Breast epithelium (tissue), 4 donors: ENCODE measurements at places on chromosomes 7 and 10.
A peak's percentile ranks its signal among the peaks of the same experiment; 100 is the strongest.

- DNase-seq, result no peak
Measured at GRCh38 chr7:127393368-127394058, 1.0 kb upstream of the ZNF800 start.

DNA sequence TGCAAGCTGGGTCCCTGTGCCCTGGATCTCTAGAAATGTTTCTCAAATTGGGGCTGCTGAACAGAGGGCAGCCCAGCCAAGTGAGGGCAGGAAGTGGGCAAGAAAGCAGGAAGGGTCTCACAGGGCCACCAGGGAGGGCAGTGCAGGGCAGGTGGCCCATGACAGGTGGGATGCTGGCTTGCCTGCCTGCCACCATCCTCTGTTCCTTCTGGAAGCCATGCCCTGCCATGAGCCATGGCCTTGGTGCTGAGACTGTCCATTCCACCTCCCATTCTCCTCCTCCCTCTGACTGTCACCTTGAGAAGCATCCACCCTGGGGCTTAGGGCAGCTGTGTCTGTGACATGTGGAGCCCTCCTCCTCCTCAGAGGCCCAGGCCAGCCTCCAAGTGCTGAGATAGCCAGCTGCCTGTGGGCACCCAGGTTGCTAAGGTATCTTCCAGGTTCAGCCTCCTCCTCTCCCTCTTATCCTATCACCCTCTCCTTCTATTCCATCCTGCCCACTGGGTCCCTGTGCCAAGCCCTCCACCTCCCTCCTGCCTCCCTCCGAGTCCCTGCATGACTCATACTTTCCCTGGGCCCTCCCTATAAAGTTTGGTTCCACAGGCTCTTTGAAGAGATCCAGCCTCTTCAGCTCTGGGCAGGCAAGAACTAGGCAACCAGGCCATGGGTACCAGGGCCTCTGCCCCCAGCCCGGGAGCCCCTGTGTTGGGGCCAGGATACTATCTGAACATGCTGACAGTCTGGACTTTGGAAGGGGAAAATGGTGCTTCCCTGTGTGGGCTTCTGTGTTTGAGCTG is 1.3 kb downstream of the VSIR start:
- no peak for DNase-seq

DNA sequence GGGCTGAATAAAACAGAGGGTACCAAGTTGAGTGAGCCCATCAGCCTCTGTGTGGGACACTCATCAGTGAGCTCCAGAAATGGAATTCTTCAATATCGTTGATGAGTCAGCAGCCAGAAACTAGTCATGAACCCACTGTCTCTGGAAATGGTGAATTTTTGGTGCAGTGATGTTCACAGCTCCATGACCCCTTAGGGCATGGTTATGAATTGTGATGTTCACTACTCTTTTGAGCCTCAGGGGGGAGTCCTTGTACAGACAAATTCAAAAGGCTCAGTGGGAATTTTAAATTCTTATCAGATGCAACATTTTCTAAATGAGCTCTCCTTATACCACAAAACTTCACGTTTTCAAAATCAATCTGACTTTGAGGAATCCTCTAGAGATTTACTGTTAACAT is 335.7 kb downstream of the PHTF2 start:
- DNase-seq, result no peak

- no peak for DNase-seq
Measured at GRCh38 chr7:77288676-77289320, 89.2 kb upstream of the FGL2 start.

DNA sequence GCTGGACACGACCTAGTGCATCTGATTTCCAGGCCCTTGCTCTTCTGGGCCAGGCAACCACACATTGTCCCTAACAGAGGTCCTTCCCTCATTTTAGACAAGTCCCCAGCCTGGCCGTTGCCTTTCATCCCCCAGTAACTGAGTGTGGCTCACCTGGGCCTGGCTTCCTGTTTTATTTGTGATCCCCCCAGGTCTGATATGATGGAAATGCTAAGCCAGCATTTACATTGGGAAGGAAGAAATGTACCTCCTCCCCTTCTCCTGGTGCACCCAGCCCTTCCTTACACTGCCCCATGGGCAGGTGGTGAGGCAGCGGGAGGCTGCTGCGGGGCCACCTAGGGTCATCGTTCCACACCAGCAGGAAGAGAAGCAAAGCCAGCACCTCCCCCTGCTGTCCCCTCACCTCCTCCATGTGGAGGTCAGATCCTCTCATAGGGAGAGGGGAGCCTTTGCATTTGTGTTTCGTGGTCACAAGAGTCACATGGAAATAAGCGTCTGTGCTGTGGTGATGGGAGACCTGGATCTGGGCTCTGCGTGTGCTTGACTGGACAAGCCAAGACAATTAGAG is 108.8 kb downstream of the GLRX3 start:
- DNase-seq, result no peak

DNA sequence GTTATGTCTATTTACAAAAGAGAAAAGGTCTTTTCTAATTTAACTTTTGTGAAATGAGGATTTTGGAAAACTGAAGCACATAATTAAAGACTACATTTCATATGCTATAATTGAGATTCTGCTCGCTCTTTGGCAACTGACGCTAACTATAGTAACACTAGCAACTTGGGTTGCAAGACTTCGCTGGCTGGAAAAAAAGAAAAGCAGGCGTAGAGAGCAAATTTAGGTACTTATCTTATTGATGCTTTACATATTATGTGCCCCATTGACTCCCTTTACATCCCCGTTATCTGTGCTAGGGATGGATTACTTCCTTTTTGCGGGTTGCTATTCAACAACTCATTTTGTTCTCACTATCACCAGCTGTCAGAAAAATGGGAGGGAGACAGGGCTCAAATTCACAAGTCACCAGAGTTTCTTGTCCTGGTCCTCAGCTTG is 10.5 kb downstream of the SEMA3C start:
- no peak for DNase-seq

DNA sequence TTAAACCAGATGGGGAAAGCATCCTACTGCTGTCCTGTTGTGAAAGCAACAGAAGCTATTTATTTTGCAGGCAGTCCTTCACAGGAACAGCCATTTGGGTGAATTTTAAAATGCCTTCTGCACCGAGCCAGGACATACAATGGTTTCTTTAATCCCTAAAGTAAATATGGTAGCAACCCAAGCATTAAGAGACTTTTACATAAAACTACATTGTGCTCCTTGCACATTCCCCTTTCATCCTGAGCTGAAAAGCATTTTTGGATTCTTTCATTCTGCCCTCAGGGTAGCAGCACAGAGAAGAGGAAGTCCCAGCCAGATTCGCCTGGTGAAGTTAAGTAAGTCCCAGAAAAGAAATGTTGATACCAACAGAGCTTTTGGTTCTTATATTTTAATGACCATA is 84.0 kb upstream of the FAM3C start:
- no peak for DNase-seq

- no peak for DNase-seq
Measured at GRCh38 chr7:69550991-69551390, 47.3 kb upstream of the AUTS2 start.

GRCh38 chr10:7525314-7526016 is 114.6 kb upstream of the SFMBT2 start:
- DNase-seq, result no peak

DNA sequence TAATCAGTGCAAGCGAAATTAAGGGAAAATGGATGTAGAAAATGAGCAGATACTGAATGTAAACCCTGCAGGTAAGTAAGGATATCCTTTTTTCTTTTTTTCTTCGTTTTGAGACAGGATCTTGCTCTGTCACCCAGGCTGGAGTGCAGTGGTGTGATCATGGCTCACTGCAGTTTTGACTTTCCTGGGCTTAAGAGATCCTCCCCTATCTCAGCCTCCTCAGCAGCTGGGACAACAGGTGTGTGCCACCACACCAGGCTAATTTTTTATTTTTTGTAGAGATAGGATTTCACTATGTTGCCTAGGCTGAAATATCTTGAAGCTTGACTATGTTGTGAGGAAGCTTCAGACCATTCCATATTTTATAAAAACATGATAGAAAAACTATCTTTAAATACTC is 4.3 kb downstream of the PDCD4 start:
- no peak for DNase-seq

DNA sequence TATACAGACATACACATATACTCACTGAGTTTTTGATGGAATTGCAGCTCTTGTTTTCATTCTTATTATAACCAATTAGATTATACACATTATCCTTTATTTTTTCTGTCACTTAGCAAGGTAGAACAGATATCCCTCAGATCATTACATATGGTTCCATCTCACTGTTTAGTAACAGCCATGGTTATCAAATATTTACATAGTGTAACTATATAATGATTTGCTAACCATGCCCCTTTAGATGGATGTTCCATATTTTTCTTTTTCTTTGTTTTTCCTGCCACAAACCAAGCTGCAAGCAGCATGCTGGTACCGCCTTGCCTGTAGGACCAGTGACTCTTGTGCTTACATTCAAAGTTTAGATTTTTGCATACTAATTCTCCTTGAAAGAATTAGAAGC is 163.4 kb upstream of the NFE2L3 start:
- DNase-seq, result no peak

- DNase-seq, result no peak
Measured at GRCh38 chr7:46949270-46949931, 632.5 kb downstream of the TNS3 start.

- peak; percentile 95 for DNase-seq
Measured at GRCh38 chr7:112422842-112423496, 27.3 kb upstream of the IFRD1 start.

GRCh38 chr10:33760056-33760943 is 425.8 kb upstream of the NRP1 start:
- no peak for DNase-seq
